ENCODE measurements at places on chromosomes 16 and 17.
A peak's percentile ranks its signal among the peaks of the same experiment; 100 is the strongest.

DNA sequence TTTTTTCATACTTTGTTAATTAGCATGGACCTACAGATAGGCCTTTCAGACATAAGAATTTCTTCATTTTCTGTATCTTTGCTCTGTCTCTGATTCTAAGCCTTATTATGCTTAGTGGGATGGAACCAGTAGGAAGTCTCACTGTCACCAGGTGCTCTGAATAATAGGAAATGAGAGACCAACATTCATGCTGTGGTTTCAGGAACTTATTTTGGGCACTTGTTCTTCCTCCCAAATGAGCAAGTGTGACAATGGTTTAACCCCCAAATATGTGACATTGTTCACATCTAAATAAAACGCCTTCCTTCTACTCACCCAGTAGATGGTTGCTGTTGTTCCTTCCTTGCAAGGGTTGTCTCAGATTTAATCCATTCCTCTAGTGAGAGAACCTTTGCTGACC is 100.2 kb downstream of the SYCE1L start:
- DNase-seq: no peak

DNA sequence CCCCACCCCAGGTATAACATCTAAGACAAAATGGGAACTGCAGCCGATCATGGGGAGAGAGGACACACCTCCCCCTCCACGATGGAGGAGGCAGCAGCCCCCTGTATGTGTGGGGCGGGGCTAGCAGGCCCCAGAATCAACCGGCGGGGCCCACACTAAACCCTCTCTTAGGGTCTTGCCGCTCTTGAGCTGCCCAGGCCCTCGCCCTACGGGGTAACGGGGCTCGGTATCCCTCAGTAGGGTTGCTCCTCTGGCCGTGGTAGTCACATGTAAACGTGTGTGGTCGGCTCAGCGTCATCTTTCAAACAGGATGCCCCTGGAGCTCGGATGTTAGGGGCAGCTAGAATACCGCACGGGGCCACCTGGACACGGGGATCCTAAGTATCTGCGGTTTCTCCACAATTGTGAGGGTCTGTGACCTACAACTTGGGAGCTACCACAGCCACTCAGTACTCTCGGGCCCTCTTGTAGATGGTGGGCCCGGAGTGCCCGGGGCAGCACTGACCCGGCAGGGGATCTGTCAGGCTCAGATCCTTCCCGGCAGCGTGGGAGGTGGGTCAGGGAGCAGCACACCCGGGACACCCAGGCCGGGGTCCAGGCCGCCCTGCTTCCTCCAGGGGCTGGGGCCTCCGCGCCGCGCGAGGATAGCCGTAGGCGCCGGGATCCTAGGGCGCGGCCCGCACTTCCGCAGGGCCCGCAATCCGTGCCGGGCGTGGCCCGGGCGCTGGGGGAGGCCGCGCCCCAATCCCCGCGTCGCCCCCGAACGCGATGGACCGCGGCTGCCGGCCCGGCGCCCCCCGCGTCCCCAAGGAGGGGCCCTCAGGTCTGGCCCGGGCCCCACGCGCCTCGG is 781 bp downstream of the ARHGDIA start:
- DNase-seq: peak; percentile 55

DNA sequence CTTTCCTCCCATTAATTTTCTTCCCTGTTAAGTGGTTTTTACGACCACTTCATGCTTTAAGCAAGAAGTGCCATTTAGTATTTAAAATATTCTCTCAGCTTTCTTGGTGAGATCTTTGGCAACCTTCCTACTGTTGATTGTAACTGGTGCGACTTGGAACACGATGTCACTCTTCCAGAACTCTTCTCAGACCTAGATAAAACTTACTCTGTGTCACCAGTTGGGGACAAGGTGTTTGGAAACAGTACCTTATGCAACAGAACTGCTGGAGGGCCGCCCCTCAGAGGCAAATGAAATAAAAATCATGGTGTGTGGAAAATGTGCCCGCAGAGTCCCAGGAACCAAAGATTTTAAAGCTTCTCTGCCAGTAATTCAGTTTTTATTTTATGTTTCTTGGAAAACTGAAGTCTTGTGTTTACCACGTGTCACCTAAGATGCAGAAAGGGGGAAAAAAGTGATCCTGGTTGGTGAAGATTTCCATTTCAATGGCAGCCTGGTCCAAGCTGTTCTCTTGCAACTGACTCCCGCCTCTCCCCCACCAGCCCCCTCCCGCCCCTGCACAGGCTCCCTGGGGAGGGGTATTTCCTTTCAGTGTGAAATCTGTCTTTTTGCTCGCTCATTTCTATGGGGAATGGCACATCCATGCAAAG is 7.2 kb upstream of the HSD11B2 start:
- DNase-seq: no peak

- DNase-seq: no peak
Measured at GRCh38 chr16:2333231-2333630, 7.3 kb downstream of the ABCA3 start.

DNA sequence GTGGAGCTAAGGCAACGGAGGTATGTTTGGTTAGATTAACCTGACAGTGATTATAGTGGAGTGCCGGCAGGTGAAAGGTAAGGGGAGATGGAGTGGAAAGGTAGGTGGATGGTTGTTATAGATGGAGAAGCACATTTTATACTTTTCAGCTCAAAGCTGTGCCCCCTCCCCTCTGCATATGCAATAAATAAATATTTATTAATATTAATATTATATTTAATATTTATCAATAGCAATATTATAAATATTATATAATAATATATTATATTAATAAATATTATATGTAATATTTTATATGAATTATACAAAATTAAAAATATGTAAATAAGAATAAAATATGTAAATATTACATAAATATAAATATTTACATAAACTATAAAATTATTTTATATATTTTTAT is 70.0 kb downstream of the WSCD1 start:
- no peak for DNase-seq

All from A172 (cell line).